ENCODE measurements at places on chromosomes 4 and X. TPM values are rescaled to one million over a fixed set of nuclear protein-coding genes. Genes with fewer than 3 reads are reported as not detected.

GRCh38 chr4:47415719-47416118 is 47.8 kb downstream of the COMMD8 start:
- DNase-seq: no peak

The EPGN gene
- 1.6 TPM for polyA plus RNA-seq

The TMEM154 gene
- 1.1 TPM for polyA plus RNA-seq

- no peak for DNase-seq
Measured at GRCh38 chr4:24736066-24736465, 59.3 kb upstream of the SOD3 start.

The PNMA6A gene
- 15.5 TPM for polyA plus RNA-seq

Measured in renal pelvis (tissue), 12 donors.